ENCODE measurements at places on chromosomes 12 and 14.

- DNase-seq: no peak
Observed at GRCh38 chr12:18066666-18067065, 23.3 kb downstream of the RERGL start.

- no peak for DNase-seq
Observed at GRCh38 chr12:47111854-47112253, 32.1 kb upstream of the AMIGO2 start.

DNA sequence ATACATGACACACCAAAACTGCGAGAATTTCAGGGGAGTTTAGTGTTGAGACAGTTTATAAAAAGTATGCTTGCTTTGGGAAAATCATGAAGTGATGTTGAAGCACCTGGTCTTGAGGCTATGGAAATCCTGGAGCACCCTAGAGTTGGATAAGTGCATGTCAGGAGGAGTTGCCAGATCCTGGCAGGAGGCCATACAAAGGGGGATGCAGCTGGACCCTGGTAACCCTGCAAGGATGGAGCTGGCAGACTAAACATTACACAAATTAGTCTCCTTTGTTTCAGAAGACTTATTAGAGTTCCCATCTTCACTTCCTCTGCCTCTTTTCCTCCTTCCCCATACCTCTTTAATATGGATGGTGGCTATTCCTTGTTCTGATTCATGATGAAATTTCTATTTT is 907.0 kb downstream of the BCL11B start:
- DNase-seq: no peak

DNA sequence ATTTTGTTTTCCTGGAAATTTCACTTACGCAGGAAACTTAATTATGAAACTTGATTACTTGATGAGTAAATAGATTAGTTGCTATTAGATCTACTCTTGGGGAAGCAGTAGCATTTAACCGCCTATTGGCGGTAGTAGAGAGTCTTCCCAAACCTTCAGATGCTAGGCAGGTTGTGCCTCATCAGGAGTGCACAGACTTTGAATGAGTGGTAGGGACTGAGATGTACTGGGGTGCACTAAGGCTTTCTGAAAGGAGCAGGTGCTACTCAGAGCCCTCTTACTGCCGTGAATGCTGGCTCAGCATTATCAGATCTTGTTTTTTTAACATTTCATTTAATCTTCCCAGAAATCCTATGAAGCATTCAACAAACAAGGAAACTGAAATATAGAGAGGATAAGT is 7.7 kb downstream of the GATC start:
- peak; percentile 67 for DNase-seq

DNA sequence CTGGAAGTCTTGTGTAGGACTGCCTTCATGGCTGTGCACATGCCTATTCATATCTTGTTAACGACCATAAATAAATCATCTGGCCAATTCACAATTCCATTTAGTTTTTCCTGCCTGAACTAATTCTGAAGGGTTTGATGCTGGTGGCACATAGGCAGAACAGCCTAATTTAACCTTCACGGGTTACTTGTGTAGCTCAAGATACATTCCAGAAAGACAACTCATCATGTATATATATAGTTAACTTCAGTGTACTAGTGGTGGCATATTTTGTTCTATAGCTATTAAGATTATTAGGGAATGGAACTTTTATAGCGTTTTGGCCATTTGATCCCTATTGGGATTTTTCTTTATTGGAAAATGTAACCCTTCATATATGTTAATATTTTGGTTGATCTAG is 31.4 kb downstream of the CFAP54 start:
- no peak for DNase-seq

DNA sequence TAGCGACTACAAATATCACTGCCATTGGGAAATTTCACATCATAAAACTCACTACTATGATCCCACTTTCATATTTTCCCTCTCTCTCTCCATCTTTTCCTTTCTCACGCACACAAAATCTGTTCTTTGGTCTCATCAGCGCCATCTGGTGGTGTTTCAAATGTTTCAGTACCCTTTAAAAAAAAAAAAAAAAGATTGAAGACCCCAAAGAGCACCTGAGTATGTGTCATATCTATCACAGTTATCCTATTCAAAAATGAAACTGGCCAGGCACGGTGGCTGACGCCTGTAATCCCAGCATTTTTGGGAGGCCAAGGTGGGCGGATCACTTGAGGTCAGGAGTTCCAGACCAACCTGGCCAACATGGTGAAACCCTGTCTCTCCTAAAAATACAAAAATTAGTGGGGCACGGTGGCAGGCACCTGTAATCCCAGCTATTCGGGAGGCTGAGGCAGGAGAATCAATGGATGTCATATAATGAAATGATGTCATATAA is 72.4 kb downstream of the TTC9 start:
- peak; percentile 62 for DNase-seq

DNA sequence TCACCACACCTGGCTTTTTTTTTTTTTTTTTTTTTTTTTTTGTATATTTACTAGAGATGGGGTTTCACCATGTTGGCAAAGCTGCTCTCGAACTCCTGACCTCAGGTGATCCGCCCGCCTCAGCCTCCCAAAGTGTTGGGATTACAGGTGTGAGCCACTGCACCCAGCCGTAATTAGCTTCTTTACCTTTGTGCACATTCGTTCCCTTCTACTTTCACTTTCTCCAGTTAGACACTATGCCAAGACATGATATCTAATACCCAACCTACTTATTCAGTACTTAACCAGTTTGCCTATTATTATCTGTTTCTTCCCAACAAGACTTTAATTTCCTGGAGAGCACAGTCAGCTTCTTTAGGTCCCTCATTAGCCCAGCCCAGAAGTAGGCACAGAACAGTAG is 5.3 kb downstream of the STYK1 start:
- no peak for DNase-seq

- no peak for DNase-seq
Observed at GRCh38 chr12:48022180-48022521, 17.9 kb upstream of the COL2A1 start.

DNA sequence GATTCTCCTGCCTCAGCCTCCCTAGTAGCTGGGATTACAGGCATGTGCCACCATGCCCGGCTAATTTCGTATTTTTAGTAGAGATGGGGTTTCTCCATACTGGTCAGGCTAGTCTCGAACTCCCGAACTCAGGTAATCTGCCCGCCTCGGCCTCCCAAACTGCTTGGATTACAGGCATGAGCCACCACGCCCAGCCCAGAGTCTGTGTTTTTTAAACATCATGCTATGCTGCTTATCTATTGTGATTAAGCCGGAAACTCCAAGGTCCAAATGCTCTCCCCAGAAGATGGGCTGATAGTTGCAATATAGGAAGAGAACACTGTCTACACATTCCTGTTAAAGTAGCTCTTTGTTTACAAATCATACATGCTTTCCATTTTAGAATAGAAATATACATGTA is 30.5 kb upstream of the MAX start:
- DNase-seq: no peak

DNA sequence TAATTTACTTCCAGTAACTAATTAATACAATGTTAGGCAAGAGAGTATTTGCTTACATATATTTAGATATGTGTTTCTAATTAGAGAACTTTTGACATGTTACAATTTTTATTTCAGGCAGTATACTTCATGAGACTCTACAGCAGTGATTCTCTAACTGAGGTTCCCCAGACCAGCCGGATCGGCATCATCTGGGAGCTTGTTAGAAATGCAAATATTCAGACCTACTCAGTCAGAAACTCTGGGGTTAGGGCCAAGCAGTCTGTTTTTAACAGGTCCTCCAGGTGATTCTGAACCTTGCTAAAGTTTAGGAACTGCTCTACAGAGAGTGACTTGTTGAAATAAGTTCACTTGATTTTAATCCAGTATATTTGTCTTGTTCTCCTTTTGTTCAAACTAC is 46.5 kb downstream of the ARID2 start:
- no peak for DNase-seq

GRCh38 chr14:70822530-70823185 is 13.3 kb upstream of the MAP3K9 start:
- peak; percentile 67 for DNase-seq

GRCh38 chr14:74984236-74985027 is 18.3 kb upstream of the EIF2B2 start:
- peak; percentile 40 for DNase-seq

DNA sequence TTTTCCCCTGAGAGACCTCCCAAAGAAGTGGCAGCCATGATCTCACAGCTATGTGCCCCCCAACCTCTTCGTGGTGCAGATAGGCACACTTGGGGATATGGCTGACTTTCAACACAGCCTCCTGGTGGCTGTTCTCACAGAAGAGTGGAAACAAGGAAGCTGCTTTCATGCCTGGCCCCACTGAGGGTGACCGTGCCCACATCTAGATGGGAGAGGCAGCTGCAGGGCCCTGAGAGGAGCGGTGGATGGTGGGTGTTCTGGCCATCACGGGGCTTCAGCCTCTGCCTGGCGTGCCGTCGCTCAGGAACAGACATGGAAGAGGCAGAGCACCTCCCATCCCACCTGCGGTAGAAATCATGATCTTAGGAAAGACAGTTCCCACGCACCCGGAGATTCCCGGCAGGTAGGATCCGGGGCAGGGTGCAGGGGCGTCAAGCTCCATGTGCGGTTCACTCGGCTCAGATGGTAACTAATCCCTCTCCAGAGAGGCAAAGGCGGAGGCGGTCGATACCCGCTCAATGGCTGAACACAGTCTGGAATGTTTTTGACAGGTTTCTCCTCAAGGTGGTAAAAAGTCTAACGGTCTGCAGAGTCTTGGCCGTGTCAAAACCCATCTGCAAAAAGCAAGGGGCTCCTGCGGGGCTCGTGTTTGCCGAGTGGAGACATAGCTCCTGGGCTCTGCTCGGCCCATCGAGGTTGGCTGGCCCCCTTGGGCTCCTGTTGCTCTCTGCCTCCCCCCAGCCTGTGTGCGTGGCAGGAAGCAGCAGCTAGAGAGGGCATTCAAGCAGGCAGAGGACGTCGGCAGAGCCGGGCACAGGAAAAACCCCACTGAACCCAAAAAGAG is 225.2 kb upstream of the RTL1 start:
- no peak for DNase-seq

DNA sequence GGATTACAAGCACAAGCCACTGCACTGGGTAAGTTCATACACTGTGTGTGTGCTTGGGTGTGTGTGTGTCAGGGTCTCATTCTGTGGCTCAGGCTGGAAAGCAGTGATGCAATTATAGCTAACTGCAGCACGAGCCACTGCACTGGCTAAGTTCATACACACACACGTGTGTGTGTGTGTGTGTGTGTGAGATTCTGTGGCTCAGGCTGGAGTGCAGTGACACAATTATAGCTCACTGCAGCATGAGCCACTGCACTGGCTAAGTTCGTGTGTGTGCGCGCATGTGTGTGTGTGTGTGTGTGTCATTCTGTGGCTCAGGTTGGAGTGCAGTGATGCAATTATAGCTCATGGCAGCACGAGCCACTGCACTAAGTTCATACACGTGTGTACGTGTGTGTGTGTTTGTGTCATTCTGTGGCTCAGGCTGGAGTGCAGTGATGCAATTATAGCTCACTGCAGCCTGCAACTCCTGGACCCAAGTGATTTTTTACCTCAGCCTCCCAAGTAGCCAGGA is 85.4 kb downstream of the HECTD1 start:
- peak; percentile 13 for DNase-seq

DNA sequence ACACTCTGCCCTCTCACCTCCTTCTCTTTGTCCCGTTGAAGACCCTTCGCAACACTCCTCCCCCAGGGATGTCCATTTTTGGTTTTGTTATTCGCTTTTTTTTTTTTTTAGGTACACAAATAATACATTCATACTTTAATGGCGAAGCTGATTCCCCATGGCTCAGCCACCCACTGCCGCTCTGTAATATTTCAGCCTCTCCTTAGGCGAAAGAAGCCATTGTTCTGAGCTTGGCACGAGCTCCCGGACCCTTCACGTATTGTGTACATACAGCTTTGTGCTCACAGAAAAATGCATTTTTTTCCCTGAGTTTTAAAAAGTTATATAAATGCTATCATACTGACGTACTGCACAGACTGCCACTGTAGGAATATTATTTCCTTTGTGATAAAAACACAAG is 115.0 kb downstream of the TMEM132C start:
- DNase-seq: no peak

DNA sequence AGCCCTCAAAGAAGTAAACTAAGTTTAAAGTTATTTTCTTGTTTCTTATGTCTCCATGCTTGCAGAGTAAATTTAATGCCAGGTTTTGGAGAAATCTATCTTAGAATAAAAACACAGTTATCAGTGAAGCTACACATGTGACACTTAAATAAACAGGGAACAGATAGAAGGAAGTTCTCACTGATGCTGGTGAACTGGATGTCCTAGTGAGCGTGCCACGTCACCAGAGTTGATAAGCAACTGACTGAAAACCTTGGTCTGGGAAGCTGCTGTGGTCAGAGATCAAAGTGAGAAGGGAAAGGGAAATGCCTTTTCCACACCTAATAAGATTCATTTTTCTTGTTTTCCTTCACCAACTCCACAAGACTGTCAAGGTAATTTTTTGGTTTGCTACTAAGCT is 74.8 kb upstream of the PCED1B start:
- no peak for DNase-seq

Data from NB4 (cell line).